ENCODE measurements at places on chromosomes 3 and 15.

- no peak for DNase-seq
Measured at GRCh38 chr3:80043226-80043625, 275.4 kb upstream of the ROBO1 start.

DNA sequence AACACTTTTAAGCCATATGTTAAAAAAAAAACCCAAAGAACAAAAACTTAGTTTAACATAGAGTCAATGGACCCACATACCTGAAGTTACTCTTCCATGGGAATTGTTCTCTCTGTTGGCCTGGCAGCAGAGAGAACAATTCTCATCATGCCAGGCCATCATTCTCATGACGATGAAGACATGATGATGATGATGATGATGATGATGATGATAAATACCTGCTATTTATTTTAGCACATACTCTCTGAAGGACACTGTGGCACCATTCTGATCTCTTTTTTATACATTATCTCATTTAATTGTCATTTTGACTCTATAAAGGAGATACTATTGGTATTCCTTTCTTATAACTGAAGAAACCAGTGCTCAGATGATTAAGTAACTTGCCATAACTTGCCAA, 366.9 kb downstream of the MFSD1 start:
- no peak for DNase-seq

- no peak for DNase-seq
Measured at GRCh38 chr3:175200391-175201095, 341.4 kb downstream of the NAALADL2 start.

DNA sequence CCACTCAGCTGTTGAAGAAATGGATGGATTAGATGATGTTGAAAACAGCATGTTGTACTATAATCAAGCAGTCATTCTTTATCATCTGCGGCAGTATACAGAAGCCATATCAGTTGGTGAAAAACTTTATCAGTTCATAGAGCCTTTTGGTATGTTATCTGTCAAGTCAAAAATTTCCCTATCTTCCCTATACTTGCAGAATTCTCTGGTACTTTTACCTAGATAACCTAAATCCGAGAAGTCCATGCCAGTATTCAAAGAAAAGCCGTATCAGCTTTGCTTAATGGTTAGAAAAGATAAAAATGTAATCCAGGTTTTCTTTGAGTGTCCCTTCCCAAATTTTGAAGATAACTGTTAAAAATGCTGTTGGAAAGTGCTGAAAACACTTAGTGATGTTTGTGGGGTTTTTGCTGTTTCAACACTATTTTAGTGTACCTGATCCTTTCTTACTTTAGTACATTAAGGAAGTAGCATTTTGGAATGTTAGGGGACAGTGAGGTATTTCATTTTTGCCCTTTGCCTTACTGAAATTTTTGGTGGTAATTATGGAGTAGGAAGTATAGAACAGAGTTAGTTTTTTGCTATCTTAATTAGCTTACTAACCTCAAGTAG, 23.8 kb downstream of the CNOT10 start:
- no peak for DNase-seq

DNA sequence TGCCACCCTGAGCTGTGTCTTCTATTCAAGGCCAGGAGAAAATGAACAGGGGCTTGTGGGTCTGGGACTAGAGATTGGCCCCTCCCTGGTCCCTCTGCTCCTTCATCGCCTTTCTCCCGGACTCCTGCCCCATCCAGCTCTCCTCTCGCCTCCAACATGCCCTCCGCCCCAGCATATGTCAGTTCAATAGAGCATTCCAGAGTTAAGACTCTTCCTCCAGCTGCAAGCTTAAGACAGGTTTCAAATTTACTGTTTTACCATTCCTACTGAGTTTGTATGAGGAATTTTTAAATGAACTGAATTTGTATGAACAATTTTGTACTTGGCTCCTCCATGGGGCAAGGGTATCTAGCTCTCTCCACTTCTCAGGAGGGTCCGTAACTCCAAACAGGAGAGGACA, 195.6 kb downstream of the TBC1D2B start:
- DNase-seq, result no peak

- DNase-seq, result no peak
Measured at GRCh38 chr3:126003447-126004190, 34.6 kb downstream of the ROPN1B start.

GRCh38 chr3:141151439-141151838, 80.2 kb upstream of the PXYLP1 start:
- no peak for DNase-seq

DNA sequence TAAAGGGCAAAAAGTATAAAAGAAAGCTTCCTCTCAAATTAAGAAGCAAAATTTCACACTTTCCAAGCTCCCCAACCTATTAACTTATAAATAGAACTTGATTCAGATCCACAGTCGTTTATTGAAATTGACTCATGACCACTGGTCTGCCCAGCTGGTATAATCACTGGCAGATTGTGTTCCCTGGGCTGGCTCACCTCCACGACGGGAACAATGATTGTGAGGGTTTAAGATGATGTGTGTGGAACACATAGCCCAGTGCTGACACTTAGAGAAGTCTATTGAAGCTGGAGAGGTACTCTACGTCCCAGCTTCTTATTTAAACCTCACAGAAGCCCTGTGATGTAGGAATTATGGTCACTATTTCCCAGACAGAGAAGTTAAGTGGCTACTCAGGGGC, 90.4 kb downstream of the MB21D2 start:
- DNase-seq, result no peak

GRCh38 chr15:82317091-82317489, 32.2 kb downstream of the GOLGA6L10 start:
- no peak for DNase-seq

GRCh38 chr3:160804762-160805161, 48.7 kb downstream of the PPM1L start:
- DNase-seq, result no peak

- DNase-seq, result no peak
Measured at GRCh38 chr3:113546414-113546893, 14.1 kb downstream of the SIDT1 start.

DNA sequence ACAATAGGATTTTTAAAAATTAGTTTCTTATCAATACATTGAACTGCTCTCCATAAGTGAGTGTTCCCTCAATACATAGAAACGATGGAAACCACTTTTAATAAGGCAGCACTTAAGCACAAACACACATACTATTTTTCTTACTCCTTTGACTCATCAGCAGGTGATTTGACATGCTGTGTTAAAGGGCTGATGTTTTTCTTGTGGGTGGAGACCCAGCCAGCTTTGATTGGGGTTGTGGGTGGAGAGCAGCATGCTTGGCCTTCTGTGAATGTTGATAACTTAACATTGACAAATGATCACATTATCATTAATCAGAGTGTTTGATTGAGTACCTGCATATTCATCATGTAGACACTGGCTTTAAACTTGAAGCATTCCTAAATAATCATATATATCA, 223.0 kb upstream of the DPH6 start:
- DNase-seq, result no peak

- DNase-seq, result no peak
Measured at GRCh38 chr15:77478051-77478450, 57.4 kb downstream of the HMG20A start.

DNA sequence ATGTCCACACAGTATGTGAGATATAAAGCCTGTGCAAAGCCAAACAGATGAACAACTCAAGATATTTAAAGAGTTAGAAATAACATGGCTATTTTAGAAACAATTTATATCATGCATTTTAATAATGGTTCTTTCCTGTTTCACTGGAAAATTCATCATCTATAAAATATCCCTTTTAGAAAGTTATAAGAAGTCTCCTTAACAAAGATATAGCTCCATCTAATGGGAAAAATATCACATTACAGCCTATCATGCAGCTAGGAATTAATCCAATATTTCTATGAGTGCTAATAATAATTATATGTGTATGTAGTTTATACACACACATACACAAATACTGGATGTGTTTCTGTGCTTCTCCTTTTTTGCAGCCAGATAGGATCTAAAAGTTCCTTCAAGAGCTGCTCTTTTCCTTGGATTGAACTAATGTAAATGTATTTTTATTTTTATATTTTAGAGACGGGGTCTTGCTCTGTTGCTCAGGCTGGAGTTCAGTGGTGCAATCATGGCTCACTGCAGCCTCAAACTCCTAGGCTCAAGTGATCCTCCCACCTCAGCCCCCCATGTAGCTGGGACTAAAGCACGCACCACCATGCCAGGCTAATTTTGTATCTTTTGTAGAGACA, 21.6 kb downstream of the RPL22L1 start:
- peak; percentile 38 for DNase-seq

GRCh38 chr3:66404197-66404596, 96.6 kb downstream of the LRIG1 start:
- DNase-seq, result no peak

DNA sequence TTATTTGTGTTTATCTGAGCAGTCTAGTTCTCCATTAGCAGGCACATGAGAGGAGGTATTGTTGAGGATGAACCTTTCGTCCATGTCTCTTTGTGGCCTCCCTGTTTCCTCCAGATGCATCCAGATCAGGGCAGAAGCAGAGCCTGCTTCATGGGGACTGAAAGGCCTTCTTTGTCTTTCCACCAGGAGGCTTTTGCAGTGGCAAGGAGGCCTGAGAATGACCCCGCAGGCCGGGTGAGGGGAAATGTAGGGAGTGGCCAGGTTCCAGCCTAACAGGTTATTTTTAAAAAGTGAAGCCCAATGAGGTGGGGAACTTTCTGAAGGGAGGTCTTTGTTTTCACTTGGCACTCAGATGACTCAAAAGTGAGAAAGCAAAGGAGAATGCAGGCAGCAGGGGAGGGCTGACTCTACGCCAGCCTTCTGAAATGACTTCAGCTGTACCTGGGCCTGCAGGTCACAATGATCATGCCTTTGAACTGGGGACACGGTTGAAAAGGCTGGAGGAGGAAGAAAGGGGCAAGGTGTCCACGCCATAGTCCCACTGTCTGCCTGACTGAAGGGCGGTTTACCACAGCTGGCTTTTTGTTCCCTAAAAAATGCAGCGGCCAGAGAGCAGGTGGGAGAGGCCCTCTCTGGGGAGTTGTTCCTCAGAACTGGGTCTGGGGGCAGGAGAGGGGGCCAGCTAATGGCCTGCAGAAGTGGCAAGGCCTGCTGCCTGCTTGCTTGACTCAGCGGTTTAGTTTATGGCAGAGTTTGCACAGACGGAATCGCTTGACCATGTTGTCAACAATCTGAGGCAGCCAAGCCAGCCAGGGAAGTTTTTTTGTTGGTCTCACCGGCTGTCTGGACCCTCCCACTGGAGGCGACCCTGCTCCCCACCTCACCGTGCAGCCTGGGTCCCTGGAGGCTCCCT, 28.7 kb downstream of the CMTM7 start:
- peak; percentile 85 for DNase-seq

GRCh38 chr3:11610044-11610671, 33.6 kb downstream of the VGLL4 start:
- no peak for DNase-seq

GRCh38 chr3:72346526-72346926, 501.7 kb downstream of the SHQ1 start:
- DNase-seq, result peak; percentile 21

DNA sequence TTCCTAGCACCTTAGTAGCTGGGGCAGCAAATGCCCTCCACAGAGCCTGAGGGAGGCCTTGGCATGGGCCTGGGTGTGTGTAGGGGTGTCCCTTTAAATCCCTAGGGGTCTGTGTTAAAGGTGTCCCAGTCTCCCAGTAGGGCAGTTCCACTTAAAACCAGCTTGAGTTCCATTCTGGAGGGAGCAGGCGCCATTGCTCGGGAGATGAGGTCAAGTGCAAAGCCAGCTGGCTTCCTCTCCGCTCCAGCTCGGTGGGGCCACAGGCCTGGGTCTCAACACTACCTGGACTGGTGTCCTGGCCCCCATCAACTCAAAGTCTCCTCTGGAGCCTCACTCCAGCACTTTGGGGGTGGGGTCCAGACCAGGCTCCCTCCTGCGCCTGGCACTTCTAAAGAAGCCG, 25.2 kb downstream of the FEM1B start:
- no peak for DNase-seq

GRCh38 chr15:29348336-29348914, 78.8 kb upstream of the NSMCE3 start:
- no peak for DNase-seq

DNA sequence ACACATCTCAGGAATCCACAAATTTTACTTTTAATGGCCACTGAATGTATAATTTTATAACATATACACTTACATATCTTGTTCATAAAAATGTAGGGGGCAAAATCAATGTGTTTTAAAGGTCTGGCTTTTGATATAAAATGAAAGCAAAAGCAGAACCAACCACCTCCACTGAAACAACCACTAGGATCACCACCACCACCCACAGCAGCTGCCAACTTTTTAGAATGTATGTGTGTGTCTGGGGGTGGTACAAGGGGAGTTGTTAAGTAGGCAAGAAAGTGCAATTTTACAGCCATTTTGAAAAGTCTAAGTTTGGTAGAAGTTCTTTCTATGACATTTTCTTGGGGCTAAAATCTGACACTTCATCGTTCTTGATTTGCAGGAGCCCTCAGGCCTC, 44.0 kb downstream of the OTOL1 start:
- no peak for DNase-seq

- no peak for DNase-seq
Measured at GRCh38 chr3:37320276-37320675, 145.9 kb upstream of the LRRFIP2 start.

- peak; percentile 77 for DNase-seq
Measured at GRCh38 chr3:9916734-9917680, at the start of gene IL17RC. IL17RC (plus strand) TSS chr3:9917098; CDS start chr3:9917316, 218 bp downstream.

DNA sequence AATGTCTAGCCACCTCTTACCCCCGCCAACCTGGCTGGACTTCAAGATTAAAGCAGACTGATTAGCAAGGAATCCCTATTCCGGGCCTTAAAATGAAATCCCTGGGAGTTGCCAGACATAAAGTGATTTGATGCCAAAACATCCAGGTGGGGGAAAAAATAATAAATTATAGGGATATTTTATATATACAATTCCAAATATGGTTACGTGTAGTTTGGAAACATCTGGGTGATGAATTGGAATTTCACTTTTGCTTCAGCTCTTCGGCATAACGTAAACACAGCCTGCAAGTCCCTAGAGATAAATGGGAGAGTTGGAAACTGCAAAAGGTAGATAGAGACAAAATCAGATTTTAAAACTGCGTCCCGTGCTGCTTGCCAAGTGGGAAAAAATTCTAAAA, 545.5 kb upstream of the MDFIC2 start:
- no peak for DNase-seq

GRCh38 chr3:114718898-114719210, 425.0 kb downstream of the TIGIT start:
- no peak for DNase-seq

- DNase-seq, result no peak
Measured at GRCh38 chr3:140398387-140398786, 279.5 kb upstream of the TRIM42 start.

GRCh38 chr3:129619726-129620162, 13.3 kb upstream of the PLXND1 start:
- no peak for DNase-seq

DNA sequence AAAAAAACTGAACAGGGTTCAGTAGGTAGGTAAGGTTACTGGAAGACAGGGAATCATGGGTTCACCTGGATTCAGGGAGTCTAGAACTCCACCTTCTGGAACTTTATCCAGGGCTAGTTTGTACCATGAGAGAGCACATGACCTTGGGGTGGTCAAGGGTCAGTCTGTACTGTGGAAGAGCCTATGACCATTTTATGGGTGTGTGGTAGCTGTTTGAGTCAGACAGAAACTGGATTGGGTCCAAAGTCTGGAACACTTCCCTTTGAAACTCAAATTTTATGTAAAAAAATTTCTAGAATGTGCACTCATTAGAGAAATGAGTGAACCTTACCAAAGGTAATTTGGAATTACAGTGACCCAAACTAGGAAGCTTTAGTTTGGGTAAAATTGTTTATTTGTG, 486.0 kb upstream of the AGTR1 start:
- no peak for DNase-seq

- no peak for DNase-seq
Measured at GRCh38 chr3:174619239-174619638, 239.9 kb upstream of the NAALADL2 start.

Data from endothelial cell of umbilical vein (primary cell).